Vagina (tissue), 2 donors: ENCODE measurements at places on chromosomes 3 and 15.

- DNase-seq: no peak
Measured at GRCh38 chr15:25987638-25988037, 124.5 kb upstream of the ATP10A start.

DNA sequence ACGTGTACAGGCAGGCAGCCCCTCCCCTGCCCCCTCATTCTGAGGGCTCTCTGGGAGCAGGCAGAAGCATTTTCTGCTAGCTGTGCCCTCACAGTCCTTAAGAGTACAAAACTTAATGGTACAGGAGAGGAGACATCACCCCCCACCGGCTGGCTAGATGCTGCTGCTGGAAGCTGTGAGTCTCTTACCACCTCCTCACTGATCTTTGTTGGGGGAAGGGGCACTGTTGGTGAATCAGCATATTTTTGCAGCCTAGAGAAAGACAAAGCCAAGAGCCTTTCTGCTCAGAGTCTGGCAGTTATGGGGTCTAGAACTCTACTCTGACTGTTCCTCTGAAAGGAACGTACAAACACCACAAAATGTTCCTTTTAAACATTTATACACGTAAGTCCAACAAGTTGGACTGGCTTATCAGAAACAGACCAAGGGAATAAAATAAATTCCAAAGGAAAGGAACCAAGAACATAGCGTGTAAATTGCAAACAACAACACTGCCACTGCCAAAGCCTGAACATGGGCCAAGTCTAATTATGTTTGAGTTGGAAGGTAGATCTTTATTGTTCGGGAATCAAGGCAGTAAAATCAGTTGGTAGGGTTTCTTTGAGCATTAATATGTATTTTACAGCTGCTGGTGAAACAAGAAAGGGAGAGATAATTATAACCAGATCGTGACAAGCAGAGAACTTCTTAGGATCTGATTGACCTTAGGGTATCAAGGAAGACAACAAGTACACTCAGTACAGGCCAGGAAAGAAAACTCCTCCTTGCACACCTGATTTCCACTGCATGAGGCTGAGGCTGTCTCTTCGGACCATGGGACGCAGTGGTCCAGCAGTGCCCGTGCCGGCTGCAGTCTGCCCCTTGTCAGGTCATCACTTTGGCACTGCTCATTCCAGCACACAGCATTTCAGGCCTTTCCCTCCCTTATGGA is 27.4 kb downstream of the CLK3 start:
- DNase-seq: peak; percentile 40

GRCh38 chr3:34650131-34650530 is 851.7 kb downstream of the PDCD6IP start:
- no peak for DNase-seq

- no peak for DNase-seq
Measured at GRCh38 chr15:65217526-65218482, 6.5 kb upstream of the CILP start.

- no peak for DNase-seq
Measured at GRCh38 chr3:1953536-1953935, 145.1 kb upstream of the CNTN4 start.

DNA sequence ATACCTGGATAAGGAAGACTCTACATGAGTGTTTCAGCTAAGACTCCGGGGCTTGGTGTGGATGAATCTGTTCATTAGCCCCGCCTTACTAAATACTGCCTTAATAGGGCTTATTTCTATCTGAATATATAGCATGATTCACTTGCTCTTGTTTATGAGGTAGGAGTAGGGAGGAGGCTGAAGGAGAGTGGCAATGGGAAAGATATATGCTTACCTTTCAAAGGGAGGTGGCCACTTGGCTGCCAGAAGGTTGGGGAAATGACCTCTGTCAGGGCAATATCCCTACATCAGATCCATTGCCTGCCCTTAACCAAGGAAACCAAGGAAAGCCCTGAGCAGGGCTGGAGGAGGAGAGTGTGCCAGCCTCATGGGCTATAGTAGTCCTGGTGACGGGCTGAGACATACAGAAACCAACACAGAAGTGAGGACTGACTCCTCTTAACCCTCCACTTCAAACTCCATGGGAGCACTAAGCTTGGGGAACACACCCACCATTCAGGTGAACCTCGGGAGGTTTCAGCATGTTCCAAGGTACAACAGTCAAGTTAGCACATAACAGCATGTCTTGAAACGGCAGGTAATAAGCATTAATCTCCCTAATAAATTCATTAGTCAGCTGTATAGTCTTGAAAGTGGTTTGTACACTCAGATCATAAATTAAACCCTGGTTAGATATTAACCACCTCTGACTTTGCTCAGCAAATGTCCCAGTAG is 80.1 kb downstream of the EOMES start:
- peak; percentile 58 for DNase-seq

- no peak for DNase-seq
Measured at GRCh38 chr3:45507820-45508317, 86.7 kb upstream of the LIMD1 start.

GRCh38 chr3:123063034-123063433 is 3.8 kb upstream of the PDIA5 start:
- no peak for DNase-seq

GRCh38 chr3:58357402-58357801 is 24.7 kb downstream of the PXK start:
- no peak for DNase-seq

- DNase-seq: no peak
Measured at GRCh38 chr15:98127586-98127985, 167.1 kb downstream of the ARRDC4 start.

GRCh38 chr15:39623529-39623931 is 42.7 kb downstream of the THBS1 start:
- DNase-seq: no peak

DNA sequence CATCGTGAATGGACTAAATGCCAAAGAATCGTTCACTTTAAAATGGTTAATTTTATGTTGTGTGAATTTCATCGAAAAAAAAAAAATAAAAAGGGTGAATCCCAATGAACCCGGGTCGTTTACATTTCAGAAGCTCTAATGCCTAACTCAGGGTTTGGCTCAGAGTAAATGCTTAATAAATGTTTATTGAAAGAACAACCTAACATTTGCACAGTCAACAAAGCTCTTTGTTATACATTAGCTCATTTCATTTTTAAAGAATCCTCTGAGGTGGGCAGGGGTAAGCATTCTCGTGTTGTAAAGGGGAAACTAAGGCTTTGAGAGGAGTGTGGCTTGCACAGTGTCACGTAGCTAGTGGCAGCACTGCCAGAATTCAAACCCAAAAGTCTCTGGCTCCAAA is 109.5 kb downstream of the RPLP1 start:
- DNase-seq: no peak

DNA sequence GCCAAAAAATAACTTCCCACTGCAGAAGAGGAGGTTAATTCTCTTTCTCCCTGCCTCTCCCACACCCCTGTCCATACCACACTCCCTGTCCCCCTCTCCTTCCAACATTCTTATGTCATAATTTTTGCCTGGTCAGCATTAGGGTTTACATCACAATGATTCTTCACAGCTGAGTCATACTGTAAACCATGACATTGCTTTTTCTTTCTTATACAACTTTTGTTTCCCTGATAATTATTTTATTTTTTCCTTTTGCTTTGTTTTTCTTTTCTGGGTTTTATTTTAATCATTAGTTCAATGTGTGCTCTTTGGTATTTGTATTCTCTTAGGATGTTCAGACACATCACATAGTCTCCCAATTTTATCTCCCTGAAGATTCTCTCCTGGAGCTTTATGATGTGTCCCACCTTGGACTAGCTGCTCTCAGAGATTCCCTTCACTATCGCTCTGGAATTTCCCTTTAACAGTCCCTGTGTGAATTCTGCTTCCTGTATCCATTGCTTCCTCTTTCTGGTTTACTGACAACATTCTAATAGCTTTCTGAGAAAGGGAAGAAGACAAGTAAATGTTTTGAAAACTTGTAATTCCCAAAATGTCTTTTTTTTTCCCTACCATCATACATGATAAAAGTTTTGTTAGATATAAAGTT is 70.7 kb downstream of the SOX2 start:
- DNase-seq: no peak
